ENCODE measurements at places on chromosomes 11 and 22.

GRCh38 chr11:119858288-119858687, 129.3 kb upstream of the NECTIN1 start:
- DNase-seq: no peak

- DNase-seq: no peak
Observed at GRCh38 chr11:86192519-86193257, 51.9 kb upstream of the EED start.

DNA sequence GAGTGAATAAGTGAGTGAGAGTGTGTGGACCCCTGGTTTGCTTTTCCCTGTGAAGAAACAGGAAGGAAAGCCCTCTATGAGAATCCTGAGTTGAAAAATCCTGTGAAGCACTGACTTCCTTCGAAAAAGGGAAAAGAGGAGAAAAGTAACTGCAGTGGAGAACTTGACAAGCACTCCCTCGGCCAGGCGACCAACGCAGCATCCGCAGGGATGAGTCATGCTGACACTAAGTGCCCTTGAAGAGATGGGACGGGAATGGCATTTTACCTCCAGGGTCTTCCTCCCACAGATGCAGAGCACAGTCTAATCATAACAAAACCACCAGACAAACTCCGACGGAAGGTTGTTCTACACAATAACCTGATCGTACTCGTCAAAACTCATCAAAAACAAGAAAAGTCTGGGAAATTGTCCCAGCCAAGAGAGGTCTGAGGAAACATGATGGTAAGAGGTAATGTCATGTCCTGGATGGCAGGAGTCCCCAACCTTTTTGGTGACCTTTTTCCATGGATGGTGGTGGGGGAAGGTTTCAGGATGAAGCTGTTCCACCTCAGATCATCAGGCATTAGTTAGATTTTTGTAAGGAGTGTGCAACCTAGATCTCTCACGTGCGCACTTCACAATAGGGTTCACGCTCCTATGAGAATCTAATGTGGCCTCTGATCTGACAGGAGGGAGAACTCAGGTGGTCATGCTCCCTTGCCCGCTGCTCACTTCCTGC, 132.2 kb upstream of the B3GAT1 start:
- DNase-seq: peak; percentile 41

GRCh38 chr11:7657306-7658025, 15.8 kb downstream of the CYB5R2 start:
- peak; percentile 76 for DNase-seq

DNA sequence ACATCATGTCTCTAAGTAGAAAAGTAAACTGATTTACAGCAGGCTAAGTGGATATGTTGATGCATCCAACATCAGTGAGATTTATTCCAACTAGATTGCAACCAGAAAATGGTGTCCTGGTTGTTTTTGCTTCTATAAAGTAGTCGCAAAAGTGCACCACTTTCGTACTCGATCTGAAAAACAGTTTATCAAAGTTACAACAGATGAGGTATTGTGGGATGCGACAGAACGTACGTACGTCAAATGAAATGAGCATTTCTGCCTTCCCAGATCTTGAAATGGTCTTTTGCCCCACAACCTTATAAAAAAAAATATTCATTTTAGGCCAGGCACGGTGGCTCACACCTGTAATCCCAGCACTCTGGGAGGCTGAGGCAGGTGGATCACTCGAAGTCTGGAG, 13.7 kb downstream of the GRAP2 start:
- no peak for DNase-seq

DNA sequence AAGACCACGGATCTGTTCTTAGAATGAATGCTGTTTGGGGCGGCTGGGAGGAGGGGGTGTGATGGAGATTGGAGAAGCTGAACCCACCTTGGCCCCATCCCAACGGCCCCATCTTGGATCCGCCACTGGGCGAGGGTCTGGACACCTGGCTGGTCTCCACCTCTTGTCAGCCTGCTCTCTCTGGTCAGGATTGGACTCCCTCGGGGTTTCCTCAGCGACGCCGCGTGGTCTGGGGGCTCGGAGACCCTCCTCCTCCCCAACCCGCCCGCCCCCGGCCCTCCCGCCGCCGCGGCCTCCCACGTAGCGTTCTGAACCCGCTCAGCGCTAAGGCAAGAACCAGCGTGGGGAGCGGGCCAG, 4.3 kb upstream of the FLI1 start:
- no peak for DNase-seq

DNA sequence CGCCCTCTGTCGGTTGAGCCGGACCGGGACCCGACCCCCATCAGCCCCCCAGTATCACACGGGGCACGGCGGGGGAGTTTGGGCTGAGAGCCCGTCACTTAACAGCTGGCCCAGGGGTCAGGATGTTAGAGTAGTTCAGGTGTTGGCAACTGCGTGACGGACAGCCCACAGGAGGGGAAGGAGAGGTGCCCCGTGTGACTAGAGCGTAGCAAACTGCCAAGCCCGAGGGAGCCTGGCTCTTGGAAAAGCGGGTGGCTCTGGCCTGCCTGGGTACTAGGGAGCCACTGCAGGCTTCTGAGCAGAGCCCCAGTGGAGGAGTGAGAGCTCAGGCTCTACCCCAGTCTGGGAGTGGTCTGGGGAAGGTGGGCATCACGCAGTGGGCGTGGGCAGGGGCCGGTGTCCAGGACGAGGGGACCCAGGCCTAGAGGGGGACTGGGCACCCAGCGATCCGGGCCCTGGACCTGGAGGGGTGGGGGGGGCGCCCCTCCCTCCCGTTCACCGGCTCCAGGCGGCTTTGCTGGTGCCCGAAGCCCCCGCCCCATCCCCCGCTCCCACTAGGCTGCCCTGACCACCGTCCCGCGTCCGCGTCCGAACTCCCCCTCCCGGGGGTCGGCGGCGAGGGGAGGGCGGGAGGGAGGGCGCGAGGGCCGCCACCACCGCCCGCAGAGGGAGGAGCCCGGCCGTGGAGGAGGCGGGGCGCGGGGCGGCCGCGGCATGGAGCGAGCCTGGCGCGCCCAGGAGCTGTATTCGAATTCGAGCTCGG, 24.4 kb downstream of the SHANK3 start:
- DNase-seq: no peak

DNA sequence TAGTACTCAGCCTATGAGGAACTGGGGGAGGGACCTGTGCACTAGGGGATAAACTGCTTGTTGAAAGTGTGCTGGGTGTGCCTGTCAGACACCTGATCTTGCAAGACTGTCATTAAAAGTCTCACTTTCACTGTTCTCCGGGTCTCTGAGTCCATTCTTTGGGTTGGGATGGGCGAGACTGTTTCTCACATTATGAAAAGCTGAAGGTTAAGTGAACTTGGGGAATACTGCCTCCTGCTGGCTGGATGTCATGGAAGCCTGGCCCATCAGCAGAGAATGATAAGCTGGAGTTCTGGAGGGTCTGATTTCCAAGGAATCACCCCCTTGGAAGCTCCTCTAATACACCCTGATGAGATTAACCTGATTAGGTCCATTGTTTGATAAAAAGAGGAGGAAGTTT, 9.0 kb upstream of the VPREB1 start:
- DNase-seq: peak; percentile 34

DNA sequence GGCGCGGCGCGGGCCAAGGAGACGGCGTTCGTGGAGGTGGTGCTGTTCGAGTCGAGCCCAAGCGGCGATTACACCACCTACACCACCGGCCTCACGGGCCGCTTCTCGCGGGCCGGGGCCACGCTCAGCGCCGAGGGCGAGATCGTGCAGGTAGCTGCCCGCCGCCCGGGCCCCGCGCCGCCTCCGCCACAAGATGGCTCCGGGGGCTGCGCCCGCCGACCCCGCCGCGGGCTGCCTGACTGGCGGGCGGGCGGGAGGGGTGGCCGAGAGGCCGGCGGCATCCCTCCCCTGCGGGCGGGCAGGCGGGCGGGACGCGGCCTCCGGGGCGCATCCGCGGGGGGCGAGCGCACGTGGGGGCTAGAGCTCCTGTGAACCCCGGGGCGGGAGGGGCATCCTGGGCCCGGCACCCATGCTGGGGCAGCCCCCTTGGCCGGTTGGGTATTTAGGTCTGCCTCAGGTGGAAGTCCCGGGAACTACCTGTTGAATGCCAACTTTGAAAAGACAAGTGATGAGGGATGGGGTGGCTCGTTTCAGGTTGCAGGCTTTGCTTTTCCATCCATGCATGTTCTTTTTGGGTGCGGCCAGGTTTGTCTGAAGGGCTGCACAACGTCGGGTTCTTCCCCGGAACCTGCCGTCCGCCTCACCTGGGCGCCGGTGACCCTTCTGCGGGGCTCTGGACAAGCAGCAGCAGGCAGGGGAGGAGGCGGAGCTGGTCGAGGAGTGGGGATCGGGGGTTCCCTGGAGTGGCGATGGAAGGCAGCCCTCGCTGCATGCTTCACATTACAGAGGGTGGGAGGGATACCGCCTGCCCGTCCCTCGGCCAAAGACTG, 760 bp downstream of the ZNRF3 start:
- peak; percentile 50 for DNase-seq

DNA sequence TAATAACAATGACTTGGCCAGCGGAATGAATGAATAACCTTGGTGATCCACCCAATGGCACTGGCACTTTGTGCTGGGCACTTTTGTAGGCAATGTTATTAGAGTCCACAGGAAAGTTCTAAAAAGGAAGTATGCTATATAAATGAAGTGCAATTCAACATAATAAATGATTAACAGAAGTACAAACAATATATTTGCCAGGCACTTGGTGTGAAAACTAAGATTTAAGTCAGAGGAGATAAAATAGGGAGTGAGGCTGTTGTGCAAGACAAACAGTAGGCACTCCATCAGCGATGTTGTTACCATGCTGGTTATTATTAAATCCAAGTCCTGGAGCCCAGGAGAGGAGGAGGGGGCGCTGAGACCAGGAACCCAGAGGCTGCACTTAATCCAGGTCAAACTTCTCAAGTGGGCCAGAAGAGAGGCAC, 173.8 kb downstream of the LARGE1 start:
- no peak for DNase-seq

- no peak for DNase-seq
Observed at GRCh38 chr11:8766988-8767374, 84.4 kb downstream of the RPL27A start.

GRCh38 chr11:6554828-6555706, 48.3 kb downstream of the RRP8 start:
- DNase-seq: no peak

- no peak for DNase-seq
Observed at GRCh38 chr11:70460964-70461363, 62.6 kb downstream of the CTTN start.

- DNase-seq: no peak
Observed at GRCh38 chr11:83972536-83972935, 686.4 kb upstream of the CCDC90B start.

- DNase-seq: no peak
Observed at GRCh38 chr11:60761436-60762190, 4.9 kb downstream of the MS4A15 start.

GRCh38 chr22:48235744-48236143, 1473.3 kb downstream of the TBC1D22A start:
- no peak for DNase-seq

- no peak for DNase-seq
Observed at GRCh38 chr22:24054356-24054755, 43.3 kb downstream of the CABIN1 start.

- no peak for DNase-seq
Observed at GRCh38 chr11:72236083-72236697, 7.8 kb downstream of the PHOX2A start.

DNA sequence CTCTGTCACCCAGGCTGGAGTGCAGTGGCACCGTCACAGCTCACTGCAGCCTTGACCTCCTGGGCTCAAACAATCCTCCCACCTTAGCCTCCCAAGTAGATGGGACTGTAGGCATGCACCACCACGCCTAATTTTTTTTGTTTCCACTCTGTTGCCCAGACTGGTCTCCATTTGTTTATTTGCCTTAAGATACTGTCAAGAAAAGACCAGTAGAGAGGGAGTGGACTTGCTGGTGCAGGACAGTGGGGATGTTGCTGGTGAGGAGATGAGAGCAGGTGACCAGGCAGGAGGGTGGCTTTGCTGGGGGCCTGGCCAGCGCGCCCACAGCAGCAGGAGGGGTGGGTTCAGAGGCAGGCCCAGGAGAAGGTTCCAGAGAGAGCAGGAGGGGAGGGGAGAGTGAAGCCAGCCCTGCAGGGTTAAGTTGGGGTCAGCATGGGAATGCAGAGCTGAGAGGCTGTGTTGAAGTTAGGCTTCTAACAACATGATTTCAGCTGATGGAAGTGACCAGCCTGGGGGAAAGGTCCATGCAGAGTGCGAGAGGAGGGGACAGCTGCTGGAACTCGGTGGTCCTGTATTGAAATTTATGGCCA, 35.8 kb downstream of the NADSYN1 start:
- DNase-seq: no peak

DNA sequence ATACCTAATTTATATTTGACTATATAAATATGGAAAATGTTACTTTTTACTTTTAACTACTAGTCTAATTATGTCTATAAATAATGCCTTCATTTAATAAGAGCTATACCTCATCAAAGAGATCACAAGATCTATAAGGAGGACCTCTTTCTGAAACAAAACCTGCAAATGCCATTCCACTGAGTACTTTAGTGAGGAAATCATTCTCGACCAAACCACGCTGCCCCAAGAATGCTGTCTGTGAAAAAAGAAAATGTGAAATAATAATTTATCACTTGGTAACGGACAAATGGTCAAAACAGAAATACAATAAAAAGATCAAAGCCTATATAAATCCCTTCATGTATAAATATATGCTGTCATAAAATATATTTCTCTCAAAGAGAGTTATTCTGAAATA, 301.7 kb downstream of the SBF2 start:
- no peak for DNase-seq

GRCh38 chr11:117186431-117186761, 7.9 kb downstream of the SIDT2 start:
- DNase-seq: no peak

GRCh38 chr11:45092901-45093760, 53.3 kb upstream of the PRDM11 start:
- peak; percentile 87 for DNase-seq

DNA sequence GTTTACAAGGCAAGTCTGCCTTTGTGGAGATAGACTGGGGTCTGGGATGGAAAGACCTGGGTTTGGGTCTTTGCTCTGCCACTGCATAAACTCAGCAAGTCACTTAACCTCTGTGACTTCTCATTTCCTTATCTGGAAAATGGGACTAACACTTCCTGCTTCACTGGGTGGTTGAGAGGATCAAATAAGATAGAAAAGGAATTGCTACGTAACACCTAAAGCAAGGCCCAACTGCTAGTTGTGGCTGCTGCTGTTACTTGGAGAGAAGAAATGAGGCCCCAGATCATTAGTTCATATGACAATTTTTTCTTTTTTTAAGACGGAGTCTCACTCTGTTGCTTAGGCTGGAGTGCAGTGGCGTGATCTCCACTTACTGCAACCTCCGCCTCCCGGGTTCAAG, 5.9 kb downstream of the PTPRJ start:
- DNase-seq: no peak

DNA sequence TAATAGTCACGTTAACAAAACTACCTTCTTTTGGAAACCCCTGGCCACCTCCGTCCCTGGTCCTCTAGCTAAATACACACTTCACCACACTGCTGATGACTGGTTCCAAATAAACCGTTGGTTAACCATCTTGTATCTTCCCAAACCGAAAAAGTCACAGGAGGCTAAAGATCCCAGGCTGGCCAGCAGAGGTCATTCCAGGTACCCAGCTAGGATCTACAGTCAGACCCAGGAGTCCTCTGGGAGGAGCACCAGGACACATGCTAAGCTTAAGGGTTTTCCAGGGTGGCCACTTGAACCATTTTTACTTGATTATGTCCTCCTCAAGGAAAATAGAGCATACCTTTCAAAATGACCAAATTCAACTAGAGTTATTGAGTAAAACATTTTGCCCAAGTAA, 103.2 kb downstream of the ETS1 start:
- no peak for DNase-seq

- peak; percentile 59 for DNase-seq
Observed at GRCh38 chr22:30249049-30250038, 2.8 kb upstream of the LIF start.

- no peak for DNase-seq
Observed at GRCh38 chr11:113980785-113981184, 5.9 kb downstream of the HTR3A start.

- no peak for DNase-seq
Observed at GRCh38 chr22:47551431-47551775, 789.0 kb downstream of the TBC1D22A start.

All from Daoy (cell line).